ENCODE measurements at places on chromosomes 12 and 14. TPM values are rescaled to one million over a fixed set of nuclear protein-coding genes. Genes with fewer than 3 reads are reported as not detected.

DNA sequence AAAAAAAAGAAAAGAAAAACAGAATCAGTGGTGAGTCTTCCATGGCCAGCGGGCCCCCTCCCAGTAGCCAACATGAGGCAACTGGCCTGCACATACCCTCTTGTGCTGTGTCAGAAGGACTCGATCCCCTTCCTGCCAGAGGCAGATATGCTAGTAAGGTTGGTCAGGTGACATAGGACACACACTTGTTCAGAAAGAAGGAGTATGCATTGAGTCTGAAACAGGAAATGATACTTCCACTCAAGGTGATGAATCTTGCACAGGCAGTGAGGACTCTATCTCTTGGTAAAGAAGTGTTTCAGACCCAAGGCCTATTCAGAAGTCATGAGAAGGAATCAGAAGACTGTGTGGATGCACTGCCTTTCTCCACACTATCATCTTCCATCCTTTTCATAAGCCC is 269.7 kb upstream of the FAR2 start:
- H3K4me1 ChIP-seq = no peaks in the 10 kb centered on the region
- no peaks in the 10 kb centered on the region for H3K27me3 ChIP-seq
- no peak for DNase-seq
- no peak overlapping the region for H3K4me3 ChIP-seq
- H3K36me3 ChIP-seq = no peaks in the 10 kb centered on the region
- H3K27ac ChIP-seq = no peak overlapping the region

GRCh38 chr14:88323523-88324199 is 592 bp upstream of the KCNK10 start:
- no peak overlapping the region for H3K27ac ChIP-seq
- no peaks in the 10 kb centered on the region for H3K36me3 ChIP-seq
- H3K4me3 ChIP-seq = peak overlapping the region; percentile 36
- no peaks in the 10 kb centered on the region for H3K27me3 ChIP-seq
- peaks cover 2% of the 10 kb centered on the region for H3K4me1 ChIP-seq
- DNase-seq = no peak

Gene GPX2
- not detected for total RNA-seq

GRCh38 chr14:58981840-58982239 is 206.6 kb upstream of the DAAM1 start:
- no peaks in the 10 kb centered on the region for H3K36me3 ChIP-seq
- no peaks in the 10 kb centered on the region for H3K27me3 ChIP-seq
- H3K4me3 ChIP-seq = no peak overlapping the region
- H3K27ac ChIP-seq = no peak overlapping the region
- no peak for DNase-seq

GRCh38 chr12:1620092-1620491 is 8.9 kb upstream of the WNT5B start:
- H3K4me3 ChIP-seq = no peak overlapping the region
- no peaks in the 10 kb centered on the region for H3K4me1 ChIP-seq
- no peaks in the 10 kb centered on the region for H3K36me3 ChIP-seq
- DNase-seq = no peak
- H3K27me3 ChIP-seq = no peaks in the 10 kb centered on the region

GRCh38 chr12:124566997-124567672 is at the start of gene NCOR2:
NCOR2 (minus strand) TSS chr12:124567612; CDS start chr12:124495251, 72,361 bp downstream.
- DNase-seq = no peak
- no peaks in the 10 kb centered on the region for H3K27me3 ChIP-seq
- H3K4me3 ChIP-seq = peak within 1 kb of the TSS; percentile 75
- H3K36me3 ChIP-seq = no peaks in the 10 kb centered on the region

Gene EML5
- total RNA-seq = 0.21 TPM

DNA sequence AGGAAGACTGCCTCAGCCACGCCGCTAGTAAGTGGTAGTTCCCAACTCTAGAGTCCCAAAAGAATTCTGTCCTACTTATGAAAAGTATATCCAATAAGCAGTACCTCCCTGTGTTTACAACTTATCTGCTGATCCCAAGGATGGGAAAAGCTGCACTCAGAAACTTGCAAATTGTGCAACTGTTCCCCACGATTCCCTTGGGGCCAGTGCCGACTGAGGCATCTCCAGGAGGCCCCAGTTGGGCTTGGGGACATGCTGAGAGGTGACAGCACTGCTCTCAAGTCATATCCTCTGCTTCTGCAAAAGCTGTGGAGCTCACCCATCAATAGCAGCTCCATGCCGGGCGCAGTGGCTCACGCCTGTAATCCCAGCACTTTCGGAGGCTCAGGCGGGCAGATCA is 23.7 kb downstream of the SPRING1 start:
- H3K4me3 ChIP-seq = no peak overlapping the region
- DNase-seq = peak; percentile 49
- H3K27ac ChIP-seq = no peak overlapping the region
- no peaks in the 10 kb centered on the region for H3K4me1 ChIP-seq

Gene ASCL1
- not detected for total RNA-seq

GRCh38 chr12:75097003-75097402 is 112.6 kb downstream of the KCNC2 start:
- no peak for DNase-seq
- H3K27ac ChIP-seq = no peak overlapping the region
- no peak overlapping the region for H3K4me3 ChIP-seq
- H3K27me3 ChIP-seq = no peaks in the 10 kb centered on the region
- no peaks in the 10 kb centered on the region for H3K4me1 ChIP-seq
- H3K36me3 ChIP-seq = no peaks in the 10 kb centered on the region

GRCh38 chr14:77989441-77989991 is 180.7 kb upstream of the NRXN3 start:
- no peak for DNase-seq
- no peaks in the 10 kb centered on the region for H3K4me1 ChIP-seq
- H3K27ac ChIP-seq = no peak overlapping the region
- no peaks in the 10 kb centered on the region for H3K36me3 ChIP-seq
- H3K27me3 ChIP-seq = no peaks in the 10 kb centered on the region

Gene PZP
- not detected for total RNA-seq

DNA sequence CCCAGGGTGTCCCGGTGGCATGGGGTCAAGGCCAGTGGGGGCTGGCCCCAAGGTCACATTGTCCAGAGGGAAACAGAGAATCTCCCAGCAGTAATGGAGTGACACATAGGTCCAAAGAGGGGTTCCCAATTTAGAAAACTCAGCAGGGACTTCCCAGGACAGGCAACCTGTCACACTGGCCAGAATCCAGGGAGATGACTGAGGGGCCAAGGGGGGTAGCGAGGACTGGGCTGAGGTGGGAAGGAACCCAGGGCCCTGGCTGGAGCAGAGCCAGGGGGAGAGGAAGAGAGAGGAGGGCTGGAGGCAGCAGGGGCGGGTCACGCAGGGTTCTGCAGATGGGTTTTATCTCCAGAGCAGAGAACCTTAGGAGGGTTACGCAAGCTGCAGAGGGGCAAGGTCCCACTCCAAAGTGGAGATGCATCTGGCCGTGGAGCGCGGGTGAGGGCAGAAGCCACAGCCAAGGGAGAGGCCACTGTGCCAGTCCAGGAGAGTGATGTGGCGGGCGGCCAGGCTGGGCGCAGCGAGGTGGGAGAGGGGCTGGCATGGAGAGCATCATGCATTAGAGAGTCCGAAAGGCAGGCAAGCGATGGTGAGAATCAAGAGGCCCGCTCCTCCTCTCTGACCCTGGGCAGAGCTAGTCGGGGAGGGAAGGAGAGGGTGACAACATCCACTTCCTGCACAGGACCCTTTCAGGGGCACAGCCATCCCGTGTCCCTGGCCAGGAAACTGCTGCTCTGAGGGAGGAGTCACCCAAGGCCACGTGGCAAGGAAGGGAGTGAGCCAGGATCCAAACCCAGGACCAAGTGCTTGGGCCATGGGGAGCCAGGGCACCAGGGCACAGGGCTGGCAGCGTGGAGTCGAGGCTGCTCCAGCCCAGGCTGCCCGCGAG is 29.0 kb downstream of the NCOR2 start:
- DNase-seq = no peak
- H3K36me3 ChIP-seq = no peaks in the 10 kb centered on the region
- no peak overlapping the region for H3K4me3 ChIP-seq
- H3K4me1 ChIP-seq = peaks cover 45% of the 10 kb centered on the region

DNA sequence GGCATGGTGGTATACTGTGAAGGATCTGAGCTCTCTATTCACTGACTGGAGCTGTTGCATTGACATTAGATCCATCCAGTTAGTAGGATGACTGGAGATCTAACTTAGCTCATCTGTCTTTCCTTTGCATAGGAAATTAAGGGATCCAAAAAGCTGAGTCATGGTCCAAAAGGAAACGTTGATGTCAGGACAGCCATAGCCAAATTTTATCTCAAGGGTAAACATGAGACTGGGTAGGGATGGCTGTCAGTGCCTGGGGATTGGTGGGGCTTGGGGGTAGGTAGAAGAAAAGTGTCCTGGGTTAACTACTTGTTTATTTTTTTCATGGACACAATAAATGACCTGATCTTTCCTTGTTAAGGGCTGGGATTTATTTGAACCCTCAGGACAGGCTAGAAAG is 4.6 kb downstream of the FAM177A1 start:
- H3K27me3 ChIP-seq = no peaks in the 10 kb centered on the region
- no peaks in the 10 kb centered on the region for H3K4me1 ChIP-seq
- peaks cover 6% of the 10 kb centered on the region for H3K36me3 ChIP-seq
- no peak overlapping the region for H3K4me3 ChIP-seq

Gene SLC25A47
- not detected for total RNA-seq

- no peak for DNase-seq
- no peaks in the 10 kb centered on the region for H3K36me3 ChIP-seq
Measured at GRCh38 chr12:98060411-98060810, 455.0 kb upstream of the TMPO start.

Gene IAPP
- total RNA-seq = not detected

GRCh38 chr12:75556311-75556899 is 45.0 kb upstream of the KRR1 start:
- H3K4me1 ChIP-seq = no peaks in the 10 kb centered on the region
- no peak overlapping the region for H3K27ac ChIP-seq
- no peak overlapping the region for H3K4me3 ChIP-seq
- H3K27me3 ChIP-seq = no peaks in the 10 kb centered on the region
- H3K36me3 ChIP-seq = no peaks in the 10 kb centered on the region
- no peak for DNase-seq

- H3K27me3 ChIP-seq = peaks cover 16% of the 10 kb centered on the region
- no peaks in the 10 kb centered on the region for H3K36me3 ChIP-seq
- no peak for DNase-seq
Measured at GRCh38 chr12:51851413-51852124, 3.1 kb upstream of the FIGNL2 start.

Gene AVPR1A
- total RNA-seq = 32.4 TPM

- no peak for DNase-seq
- H3K4me1 ChIP-seq = no peaks in the 10 kb centered on the region
Measured at GRCh38 chr14:54098536-54098935, 141.9 kb upstream of the BMP4 start.

DNA sequence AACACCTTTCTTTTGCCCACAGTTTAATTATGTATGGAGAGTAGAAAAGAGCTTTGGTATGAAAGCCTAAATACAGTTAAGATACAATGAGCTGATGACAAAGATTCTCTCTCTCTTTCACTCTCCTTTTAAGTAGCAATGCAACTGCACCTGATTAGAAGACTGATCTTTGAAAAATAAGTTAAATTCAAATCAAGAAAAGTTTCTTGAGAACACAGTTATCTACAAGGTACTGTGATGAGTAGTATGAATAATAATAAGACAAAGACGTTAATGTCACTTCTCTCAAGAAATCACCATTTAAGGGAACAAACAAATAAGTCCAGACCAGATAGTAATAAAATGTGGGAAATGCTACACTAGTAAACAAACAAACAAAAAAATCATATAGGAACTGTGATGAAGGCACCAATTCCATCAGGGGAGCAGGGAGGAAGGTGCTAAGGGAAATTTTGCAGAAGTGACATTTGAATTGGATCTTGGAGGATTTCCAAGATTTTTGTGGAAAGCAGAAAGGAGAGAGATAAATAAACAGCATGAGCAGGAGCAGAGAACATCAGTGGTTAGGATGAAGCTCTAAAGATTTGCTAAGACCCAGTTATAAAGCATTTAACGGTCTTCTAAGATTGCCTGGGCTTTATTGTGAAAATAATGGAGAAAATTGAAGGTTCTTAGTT is 65.2 kb upstream of the STK38L start:
- H3K4me1 ChIP-seq = peaks cover 34% of the 10 kb centered on the region
- no peaks in the 10 kb centered on the region for H3K27me3 ChIP-seq
- H3K27ac ChIP-seq = peak overlapping the region; percentile 95
- no peak overlapping the region for H3K4me3 ChIP-seq
- no peak for DNase-seq

Gene TEX52
- not detected for total RNA-seq
